ENCODE measurements at places on chromosomes 4 and X.

GRCh38 chr4:168524006-168524405 lies 27.2 kb downstream of the PALLD start:
- DNase-seq: no peak

GRCh38 chr4:109877400-109877799 lies 29.5 kb downstream of the LRIT3 start:
- no peak for DNase-seq

DNA sequence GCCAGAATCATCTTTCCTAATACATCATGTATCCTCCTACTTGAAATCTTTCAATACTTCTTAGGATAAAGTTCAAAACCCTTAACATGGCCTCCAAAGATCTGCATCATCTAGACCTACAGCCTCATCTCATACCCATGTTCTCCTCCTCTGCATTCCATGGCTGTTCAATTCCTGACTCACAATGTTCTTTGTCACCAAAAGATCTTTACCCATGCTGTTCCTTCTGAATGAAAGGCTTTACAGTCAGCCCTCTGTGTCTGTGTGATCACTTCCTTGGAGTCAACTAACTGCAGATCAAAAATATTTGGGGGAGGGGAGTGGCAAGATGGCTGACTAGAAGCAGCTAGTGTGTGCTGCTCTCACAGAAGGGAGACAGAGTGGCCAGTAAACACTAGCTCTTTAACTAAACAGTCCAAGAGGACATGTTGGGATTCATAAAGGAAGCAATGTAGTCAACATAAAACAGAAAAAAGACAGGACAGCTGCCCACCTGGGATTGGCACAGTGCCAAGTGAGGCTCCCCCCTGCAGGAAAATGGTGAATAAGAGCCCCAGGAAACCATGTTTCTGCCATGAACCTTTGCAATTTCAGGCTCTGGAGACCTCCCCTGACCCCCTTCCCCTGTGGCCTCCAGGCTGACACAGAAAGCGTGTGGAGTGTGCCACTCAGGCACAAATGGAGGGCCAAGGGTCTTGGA lies 31.9 kb downstream of the CBR4 start:
- DNase-seq: no peak

DNA sequence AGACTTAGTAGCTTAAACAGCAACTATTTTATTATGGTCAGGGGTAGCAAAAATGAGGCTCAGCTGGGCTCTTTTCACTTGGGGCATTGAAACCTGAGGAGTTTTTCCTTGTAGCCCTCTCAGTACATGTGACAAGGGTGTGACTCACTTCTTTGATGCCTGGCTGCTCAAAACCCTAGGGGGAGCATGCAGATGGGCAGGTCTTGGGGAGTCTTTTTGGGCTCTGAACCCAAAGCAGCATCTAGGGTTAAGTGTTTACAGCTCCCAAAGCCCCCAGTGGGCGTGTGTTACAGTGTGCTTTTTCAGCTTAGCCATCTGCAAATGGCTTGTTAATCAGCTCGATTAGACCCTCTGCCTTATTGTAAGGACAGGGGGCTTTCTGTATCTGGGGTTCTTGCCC lies 1752.7 kb downstream of the PCDH7 start:
- DNase-seq: no peak

- peak; percentile 95 for DNase-seq
Measured at GRCh38 chr4:70839589-70840093, at the start of gene GRSF1. Gene GRSF1, minus strand, starts transcription at chr4:70839890. Its CDS starts 63 bp downstream, at chr4:70839827.

GRCh38 chrX:103537871-103538387 lies 18.6 kb upstream of the RAB40A start:
- no peak for DNase-seq

- DNase-seq: no peak
Measured at GRCh38 chrX:57772637-57773036, 92.6 kb upstream of the NLRP2B start.

DNA sequence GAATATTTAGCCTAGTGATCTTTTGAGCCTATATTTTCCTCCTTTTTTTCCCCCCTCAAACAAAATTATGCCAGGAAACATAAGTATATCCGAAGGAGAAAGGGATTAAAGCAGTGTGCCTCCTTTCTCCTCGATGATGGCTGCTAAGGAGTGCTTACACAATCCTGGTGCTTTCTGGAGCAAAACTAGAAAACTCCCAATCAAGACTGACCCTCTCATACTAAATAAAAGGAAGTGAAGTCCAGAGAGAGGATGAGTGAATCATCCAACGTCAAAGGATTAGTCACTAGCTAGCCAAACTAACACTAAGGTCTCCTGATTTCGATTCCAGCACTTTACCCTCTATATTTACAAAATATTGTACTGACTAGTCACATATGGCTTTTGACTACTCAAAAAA lies 146.8 kb downstream of the PPP3CA start:
- DNase-seq: no peak

GRCh38 chrX:40175511-40176350 lies 78.0 kb upstream of the BCOR start:
- no peak for DNase-seq

GRCh38 chr4:133379681-133380438 lies 230.8 kb downstream of the PCDH10 start:
- DNase-seq: no peak

DNA sequence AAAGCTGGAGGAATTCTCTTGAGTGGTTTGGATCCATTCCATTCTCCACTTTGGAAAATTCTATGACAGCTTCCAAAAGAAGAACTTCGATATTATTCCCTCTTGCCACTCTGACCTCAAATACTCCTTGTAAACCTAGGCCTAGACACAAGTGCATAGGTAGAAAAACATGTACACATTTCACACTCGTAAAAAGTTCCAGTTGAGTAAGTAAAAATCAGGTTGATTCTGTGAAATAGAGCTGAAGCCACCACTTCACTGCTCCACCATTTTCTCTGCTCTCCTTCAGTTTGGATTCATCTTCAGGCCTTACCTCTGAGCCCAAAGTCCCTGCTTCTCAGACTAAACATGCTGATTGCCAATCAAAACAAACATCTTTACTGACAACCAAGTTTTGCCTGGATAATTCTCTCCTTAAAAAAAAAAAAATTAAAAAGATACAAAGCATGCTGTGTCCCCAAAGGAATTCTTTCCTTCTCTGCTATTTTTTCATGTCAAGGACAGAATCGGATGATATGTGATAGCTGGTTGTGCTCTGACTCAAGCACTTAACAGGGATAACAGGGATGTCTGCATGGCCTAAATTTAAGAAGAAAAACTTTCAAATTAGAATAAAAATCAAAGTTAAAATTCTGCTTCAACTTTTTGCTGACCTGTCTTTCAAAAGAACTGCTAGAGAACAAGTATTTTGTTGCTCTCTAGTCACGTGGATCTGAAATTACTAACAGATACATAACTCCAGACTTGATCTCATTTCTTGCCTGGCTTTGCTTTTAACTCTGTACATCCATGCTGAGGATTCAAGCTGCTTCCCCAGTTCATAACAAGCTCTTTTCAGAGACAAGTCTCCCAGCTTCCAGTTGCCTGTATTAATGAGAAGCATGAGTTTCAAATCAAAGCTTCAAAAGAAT lies 420.9 kb upstream of the INTU start:
- DNase-seq: no peak

DNA sequence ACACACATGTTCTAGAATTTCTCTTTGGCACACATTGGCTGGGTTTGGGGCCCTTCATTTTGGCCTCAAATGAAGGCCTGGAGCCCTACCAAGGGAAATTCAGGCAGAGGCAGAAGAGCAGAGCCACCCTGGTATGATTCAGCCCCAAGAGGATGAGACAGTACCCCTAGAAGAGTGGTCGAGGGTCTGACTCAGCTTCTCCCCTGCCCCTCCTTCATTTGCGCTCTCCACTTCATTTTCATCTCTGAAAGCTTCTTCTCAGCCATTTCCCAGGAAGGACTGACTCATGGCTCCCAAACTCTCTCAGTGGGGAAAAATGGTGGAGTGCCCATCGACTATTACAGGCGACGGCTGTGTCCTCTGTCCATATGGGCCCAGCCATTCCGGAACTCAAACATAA lies 43.5 kb downstream of the MAMLD1 start:
- no peak for DNase-seq

- no peak for DNase-seq
Measured at GRCh38 chrX:70087857-70088630, 25.8 kb downstream of the OTUD6A start.

DNA sequence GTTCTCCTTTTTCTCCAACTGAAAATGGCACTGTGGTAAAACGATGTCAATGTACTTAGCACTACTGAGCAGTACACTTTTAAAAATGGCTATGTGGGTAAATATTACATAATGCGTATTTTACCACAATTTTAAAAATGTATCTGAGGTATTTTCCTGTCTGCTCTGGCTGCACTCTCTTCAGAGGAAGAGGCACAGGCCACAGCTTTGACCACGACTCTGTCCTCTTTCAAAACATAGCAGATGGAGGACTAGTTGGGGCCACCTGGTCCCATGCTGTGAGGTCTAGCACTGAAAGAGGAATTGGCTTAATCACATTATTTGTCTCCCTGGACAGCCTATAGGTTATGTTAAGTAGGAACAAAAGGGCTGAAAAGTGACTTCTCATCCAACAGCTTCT lies 5.2 kb downstream of the KCNE5 start:
- no peak for DNase-seq

GRCh38 chr4:39486221-39486804 lies 27.5 kb downstream of the LIAS start:
- no peak for DNase-seq

DNA sequence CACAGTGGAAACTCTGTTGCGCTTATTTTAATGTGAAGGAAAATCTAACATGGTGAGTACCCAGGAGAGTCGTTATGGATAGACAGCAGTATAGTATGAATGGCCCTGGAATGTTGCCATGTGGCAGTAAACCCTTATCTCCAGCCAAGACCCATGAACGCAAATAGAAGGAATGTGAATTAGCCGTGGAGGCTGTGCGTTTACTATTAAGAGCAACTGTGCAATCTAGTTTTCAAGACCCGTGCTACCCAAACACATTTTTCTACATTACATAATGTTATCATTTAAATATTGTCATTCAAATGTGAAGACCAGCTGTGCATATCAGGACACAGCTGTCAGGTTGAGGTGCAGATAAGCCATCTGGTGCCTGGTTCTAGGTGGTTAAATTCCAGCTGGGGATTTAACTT lies 13.3 kb upstream of the AGA start:
- no peak for DNase-seq

DNA sequence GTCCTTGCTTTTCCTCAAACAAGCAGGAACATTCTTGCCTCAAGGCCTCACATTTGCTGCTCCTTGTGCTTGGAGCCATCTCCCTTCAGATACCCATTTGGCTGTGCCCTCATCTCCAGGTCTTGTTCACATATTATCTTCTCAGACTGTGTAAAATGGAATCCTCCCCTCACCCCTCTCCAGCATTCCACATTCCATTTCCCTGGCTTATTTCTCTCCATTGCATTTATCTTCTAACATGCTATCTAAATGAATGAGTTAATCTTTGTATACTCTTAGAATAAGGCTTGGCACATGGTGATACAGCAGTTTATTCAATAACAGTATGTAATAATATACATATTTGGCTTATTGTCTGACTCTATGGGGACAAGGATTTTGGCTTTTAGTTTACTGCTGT lies 8.8 kb upstream of the GALNT7 start:
- no peak for DNase-seq

DNA sequence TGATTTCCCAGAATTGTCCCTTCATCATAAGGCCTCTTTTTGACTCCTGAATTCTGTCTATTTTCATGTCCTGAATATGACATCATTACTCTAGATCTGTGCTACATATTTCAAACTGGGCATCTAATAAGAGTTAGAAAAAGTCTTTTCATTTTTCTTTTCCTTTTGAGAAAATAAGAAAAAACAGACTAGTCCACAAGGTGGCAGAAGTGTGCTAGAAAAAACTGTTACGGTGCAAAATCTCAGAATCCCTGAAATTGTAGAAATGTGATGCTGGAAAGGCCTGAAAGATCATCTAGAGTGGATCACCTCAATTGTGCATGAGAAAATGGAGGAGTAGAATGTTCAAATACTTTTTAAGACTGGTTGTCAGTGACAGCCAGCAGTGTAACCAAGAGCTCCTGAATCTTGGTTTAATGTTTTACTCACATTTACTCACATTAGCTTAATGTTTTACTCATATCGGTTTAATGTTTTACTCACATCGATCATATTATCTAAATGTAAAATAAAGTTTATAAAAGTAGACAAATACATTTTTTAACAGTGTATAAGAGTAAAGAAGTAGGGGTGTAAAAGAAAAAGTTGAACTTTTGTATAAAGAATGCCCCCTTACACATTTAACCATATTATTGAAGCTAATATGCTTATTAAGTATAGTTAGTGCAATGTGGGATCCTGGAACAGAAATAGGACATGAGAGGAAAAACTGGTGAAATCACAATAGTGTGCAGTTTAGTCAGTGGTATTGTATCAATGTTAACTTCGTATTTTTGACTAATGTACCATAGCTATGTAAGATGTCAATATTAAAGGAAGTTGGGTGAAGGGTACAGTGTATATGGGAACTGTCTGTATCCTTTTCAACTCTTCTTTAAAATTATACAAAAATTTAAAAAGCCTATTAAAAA lies 15.2 kb downstream of the ASB11 start:
- no peak for DNase-seq

DNA sequence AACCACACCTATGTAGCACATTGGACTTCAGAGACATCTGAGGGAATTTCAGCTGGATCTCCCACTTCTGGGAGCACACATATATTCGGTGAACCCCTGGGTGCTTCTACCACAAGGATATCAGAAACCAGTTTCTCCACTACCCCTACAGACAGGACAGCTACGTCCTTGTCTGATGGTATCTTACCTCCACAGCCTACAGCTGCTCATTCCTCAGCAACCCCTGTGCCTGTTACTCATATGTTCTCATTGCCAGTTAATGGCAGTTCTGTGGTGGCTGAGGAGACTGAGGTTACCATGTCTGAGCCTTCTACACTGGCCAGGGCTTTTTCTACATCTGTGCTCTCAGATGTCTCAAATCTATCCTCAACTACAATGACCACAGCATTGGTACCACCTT lies 45.7 kb downstream of the ADGRG4 start:
- no peak for DNase-seq

Measured in head of caudate nucleus (tissue), 42 donors.